ENCODE measurements at places on chromosomes 2 and 18. TPM values are rescaled to one million over a fixed set of nuclear protein-coding genes. Genes with fewer than 3 reads are reported as not detected.

EVA1A gene
- total RNA-seq: 1.1 TPM

CYP26B1 gene
- 3.1 TPM for total RNA-seq

NXPH2 gene
- total RNA-seq: 30.4 TPM

SPR gene
- total RNA-seq: 1.2 TPM

GAREM2 gene
- total RNA-seq: 7.0 TPM

NLRC4 gene
- 0.62 TPM for total RNA-seq

OTOS gene
- total RNA-seq: 0.94 TPM

IL37 gene
- not detected for total RNA-seq

GRCh38 chr2:25597881-25598280 lies 75.5 kb downstream of the DTNB start:
- DNase-seq: no peak

DNA sequence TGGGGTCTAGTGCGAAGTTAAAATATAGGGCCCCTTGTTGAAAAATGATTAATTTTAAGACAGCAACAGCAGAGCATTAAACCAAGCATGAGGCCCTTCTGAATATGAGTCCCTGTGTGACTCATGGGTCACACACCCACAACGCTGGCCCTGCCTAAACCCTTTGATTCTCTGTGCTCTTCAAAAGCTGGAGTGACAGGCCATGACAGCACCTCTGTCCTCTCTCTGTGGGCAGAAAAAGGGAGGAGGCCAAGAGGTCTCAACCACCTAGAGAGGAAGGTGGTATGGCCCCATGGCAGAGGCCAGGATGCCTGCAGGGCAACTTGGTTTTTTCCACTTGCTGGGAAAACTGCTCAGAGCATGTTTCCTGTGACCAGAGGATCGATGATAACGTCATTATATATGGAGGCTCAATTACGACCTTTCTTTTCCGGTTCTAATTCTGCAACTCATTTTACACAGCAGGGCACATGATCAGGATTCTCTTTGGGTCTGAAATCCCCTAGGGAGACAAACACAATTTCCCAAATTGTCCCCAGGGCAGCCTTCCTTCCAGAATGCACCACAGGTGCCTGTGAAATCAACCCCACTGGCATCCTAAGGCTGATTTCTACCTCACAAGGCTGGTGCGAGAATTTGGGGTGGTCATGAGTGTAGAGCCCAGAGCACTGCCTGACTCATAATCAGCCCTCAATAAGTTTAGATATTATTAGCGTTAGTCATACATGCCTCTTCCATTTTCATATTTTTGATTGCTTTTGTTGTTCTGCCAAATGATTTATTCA lies 102.0 kb upstream of the PPP1CB start:
- DNase-seq: no peak

GRCh38 chr2:68726608-68727367 lies 7.8 kb upstream of the ARHGAP25 start:
- no peak for DNase-seq

Data from occipital lobe (tissue), 3 donors.